Kidney epithelial cell (primary cell): ENCODE measurements at places on chromosomes 11 and 22. TPM values are rescaled to one million over a fixed set of nuclear protein-coding genes. Genes with fewer than 3 reads are reported as not detected.

DNA sequence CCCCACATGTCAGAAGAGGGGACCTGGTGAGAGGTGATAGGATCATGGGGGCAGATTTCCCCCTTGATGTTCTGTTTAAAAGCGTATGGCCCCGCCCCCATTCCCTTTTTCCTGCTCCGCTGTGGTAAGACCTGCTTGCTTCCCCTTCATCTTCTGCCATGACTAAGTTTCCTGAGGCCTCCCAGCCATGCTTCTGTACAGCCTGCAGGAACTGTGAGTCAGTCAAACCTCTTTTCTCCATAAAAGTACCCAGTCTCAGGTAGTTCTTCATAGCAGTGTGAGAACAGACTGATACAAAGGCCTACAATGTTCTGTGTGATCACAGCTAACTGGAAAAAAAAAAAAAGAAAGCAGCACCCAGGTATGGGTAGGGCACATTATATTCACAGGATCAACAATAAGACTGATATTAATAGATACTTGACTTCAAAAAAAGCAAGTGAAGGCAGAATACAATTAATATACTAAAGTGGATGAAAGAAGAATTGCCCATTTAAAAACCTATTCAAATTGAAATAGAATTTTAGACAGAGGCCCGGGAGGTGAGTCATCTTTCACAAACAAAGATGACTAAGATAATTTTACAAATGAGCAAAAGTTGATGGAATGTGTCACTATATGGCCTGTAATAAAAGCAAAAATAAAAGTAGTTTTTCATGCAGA lies 1.7 kb upstream of the OR52K1 start:
- DNase-seq: no peak

The PGA5 gene
- not detected in 2 replicates for total RNA-seq

DNA sequence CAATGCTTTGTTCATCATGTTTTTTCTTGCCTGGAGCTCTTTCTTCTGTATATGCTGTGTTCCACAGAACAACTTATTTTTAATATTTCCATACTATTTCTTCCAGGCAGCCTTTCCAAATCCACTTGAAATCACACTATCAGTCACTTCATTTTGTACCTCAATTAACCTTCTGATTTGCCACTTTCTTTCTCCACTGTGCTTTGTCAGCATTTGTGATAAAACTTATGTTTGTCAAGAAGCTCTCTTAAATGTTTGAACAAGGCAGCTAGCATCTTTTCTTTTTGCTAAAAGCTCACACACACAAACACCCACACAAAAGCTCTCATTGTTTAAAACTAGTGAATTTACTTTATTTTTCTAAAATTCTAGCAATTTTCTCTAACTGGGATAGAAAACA lies 2014.7 kb upstream of the RAG2 start:
- DNase-seq: no peak

DNA sequence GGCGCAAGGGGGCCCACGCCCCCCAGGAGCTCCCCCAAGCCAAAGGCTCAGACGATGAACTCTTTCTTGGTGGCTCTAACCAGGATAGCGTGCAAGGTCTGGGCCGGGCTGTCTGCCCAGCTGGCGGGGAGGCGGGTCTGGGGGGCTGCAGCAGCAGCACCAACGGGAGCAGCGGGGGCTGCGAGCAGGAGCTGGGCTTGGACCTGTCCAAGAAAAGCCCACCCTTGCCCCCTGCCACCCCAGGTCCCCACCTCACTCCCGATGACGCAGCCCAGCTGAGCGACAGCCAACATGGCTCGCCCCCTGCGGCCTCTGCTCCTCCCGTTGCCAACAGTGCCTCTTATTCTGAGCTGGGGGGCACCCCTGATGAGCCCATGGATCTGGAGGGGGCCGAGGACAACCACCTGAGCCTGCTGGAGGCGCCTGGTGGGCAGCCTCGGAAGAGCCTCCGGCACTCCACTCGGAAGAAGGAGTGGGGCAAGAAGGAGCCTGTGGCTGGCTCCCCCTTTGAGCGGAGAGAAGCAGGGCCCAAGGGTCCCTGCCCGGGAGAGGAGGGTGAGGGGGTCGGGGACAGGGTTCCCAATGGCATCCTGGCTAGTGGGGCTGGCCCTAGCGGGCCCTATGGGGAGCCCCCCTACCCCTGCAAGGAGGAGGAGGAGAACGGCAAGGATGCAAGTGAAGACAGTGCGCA lies 21.6 kb upstream of the TMEM191C start:
- DNase-seq: no peak

DNA sequence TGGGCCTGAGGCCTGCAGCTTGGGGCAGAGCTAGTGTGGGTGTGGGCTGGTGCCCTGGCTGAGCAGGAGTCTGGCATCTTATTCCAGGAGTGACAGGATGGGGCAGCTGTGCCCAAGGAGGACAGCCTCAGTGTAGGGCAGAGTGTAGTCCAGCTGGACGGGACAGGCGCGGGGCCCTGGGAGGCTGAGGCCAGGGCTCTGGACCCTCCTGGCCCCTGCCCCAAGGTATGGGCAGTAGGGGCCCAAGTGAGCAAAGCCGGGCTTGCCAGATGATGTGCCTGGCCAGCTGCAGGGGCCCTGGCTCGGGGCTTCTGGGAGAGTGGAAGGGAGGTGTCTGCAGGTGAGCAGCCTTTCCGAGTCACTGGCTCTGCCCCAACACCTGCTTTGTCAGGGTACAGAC lies 1190.9 kb downstream of the BRD1 start:
- no peak for DNase-seq

The PICK1 gene
- total RNA-seq: 53.9 and 55.6 TPM in 2 replicates

DNA sequence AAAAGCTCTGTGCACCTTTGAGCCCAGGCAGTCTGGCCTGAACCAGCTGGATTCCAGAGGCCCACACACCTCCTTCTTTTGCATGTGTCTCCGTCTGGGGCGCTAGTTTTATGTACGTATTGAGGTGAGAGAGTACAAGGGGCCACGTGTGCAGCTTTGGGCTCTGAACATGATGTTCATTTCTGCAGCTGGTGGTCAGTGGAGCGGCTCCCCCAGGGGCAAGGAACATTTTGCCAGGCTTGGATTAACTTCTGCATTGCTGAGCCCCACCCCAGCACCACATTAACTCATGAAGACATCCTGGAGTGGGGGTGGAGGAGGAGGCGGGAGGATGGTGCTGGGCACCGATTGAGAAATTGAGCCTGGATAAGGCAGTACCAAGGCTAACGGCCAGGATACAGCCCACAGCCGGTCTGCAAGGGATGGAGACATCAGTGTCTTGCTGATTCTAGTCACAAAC lies 13.8 kb downstream of the USP2 start:
- no peak for DNase-seq

GRCh38 chr11:69211920-69212797 lies 56.4 kb downstream of the SMIM38 start:
- no peak for DNase-seq

- DNase-seq: no peak
Measured at GRCh38 chr11:93529707-93530467, 13.3 kb downstream of the SMCO4 start.

The OR51I1 gene
- total RNA-seq: not detected in 2 replicates

GRCh38 chr11:10561947-10562346 lies 6.5 kb downstream of the LYVE1 start:
- no peak for DNase-seq

DNA sequence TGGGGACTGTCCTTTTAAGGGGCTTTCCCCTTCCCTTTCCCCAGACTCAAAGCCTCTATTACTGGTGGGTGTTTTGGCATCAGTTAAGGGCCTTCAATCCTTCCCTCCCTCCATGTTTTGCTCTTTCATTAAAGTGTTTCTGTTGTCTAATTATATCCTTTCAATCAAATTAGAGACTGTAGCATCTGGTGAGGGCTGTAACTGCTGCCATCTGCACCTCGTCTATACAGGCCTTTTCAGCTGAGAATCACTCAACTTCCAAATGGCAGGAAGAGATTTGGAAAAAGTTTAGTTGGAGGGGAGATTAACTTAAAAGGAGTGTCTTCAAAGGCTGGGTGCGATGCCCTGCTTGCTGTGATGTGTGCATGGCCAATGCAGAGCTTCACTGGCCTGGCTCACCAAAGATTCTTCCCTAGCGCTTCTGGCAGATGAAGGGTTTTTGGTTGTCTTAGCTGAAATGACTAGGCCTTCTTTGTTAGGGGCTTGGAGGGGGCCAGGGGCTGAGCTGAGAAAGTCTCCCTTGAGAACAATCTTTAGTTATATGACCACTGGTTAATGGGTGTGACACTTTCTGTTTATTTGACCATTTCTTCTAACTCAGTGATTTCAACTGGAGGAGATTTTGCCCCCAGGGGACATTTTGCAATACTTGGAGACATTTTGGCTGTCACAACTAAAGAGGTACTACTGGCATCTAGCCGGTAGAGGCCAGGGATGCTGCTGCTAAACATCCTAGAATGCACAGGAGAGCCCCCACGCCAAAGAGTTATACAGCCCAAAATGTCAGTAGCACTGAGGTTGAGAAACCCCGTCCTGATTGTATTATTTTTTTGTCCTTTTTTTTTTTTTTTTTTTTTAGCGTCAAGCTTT lies 7.5 kb downstream of the KREMEN1 start:
- DNase-seq: no peak

DNA sequence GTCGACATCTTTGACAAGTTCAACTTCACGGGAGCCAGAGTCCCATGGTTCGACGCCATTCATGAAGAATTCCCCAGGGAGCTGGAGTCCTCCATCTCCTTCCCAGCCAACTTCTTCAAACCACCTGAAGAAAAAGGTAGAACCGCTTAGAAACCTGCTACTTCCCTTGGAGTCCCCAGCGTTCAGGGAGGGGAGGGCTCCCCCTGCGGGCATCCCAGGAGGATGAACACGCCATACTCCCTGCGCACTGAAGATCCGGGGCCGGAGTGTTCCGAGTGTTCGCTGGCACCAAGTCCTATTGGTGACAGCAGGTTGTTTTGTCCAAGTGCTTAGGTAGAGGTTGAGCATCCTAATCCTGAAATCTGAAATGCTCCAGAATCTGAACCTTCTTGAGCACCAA lies 51.7 kb upstream of the PRODH start:
- no peak for DNase-seq

- no peak for DNase-seq
Measured at GRCh38 chr11:78659326-78660270, 84.9 kb upstream of the NARS2 start.

The ELMOD1 gene
- total RNA-seq: 0.07 and 0.21 TPM in 2 replicates

The PIH1D2 gene
- 0.92 and 1.4 TPM in 2 replicates for total RNA-seq

GRCh38 chr22:30286813-30287647 lies 2.3 kb downstream of the CASTOR1 start:
- DNase-seq: no peak

The SLC7A4 gene
- total RNA-seq: 2.3 and 2.7 TPM in 2 replicates

GRCh38 chr11:19882356-19882755 lies 169.7 kb downstream of the NAV2 start:
- no peak for DNase-seq

- DNase-seq: no peak
Measured at GRCh38 chr11:94793002-94793401, 24.8 kb downstream of the AMOTL1 start.

DNA sequence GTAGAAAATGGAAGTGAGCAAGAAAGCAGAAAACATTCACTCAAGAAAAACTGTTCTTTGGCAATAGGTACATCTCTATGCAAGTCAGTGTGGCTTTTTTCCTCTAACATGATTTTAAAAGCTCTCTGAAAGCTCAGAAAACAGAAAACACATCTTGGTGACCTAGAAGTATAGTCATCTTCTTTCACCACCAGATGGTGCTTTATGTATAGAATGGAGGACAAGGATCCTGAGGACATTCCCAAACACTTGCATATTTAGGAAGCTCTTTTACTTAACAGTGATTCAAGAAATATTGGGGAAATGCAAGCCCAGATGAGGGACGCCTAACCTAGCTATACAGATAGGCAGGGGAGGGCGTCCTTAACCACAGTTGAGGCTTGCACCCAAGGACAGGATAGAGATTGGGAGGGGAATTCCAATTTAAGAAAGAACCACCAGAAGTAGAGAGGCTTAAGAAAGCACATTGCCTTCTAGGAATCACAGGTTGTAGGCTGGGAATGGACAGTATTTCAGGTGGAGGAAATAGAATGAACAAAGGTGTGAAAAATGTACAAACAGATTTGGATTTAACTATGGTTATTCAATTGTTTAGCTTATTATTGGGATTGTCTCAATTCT lies 13.8 kb upstream of the CCDC81 start:
- DNase-seq: no peak

DNA sequence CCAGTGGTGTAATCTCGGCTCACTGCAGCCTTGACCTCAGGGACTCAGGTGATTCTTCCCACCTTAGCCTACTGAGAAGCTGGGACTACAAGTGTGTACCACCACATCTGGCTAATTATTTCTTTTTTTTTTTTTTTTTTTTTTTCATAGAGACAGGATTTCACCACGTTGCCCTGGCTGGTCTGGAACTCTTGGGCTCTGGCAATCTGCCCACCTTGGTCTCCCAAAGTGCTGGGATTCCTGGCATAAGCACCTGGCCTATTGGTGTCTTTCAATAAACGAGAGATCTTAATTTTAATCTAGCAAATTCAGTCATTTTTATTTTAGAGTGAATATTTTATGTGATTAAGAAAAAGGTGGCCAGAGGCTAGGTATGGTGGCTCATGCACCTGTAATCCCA lies 40.1 kb downstream of the DGCR2 start:
- no peak for DNase-seq

- DNase-seq: no peak
Measured at GRCh38 chr22:41742918-41743317, 43.6 kb downstream of the MEI1 start.

The SPI1 gene
- 0.14 TPM in 1 of 2 replicates, not detected in the other for total RNA-seq

DNA sequence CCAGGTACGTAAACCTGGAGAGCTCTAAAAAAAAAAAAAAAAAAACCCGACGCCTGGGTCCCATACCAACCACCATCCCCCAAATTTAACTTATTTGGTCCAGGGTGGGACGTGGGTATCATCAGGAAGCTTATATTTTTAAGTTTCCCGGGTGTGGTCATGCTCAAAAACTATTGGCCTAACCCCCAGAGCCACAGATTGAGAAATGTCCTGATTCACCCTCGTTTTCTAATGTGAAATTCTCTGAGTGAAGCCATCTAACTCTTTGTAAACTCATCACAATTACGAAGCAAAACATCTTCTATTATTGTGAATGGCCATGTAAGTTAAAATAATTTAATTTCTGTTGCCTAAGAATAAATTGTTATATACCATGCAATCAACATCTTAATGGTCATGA lies 29.6 kb downstream of the PAK1 start:
- no peak for DNase-seq
